ENCODE measurements at places on chromosomes 12 and 14.

DNA sequence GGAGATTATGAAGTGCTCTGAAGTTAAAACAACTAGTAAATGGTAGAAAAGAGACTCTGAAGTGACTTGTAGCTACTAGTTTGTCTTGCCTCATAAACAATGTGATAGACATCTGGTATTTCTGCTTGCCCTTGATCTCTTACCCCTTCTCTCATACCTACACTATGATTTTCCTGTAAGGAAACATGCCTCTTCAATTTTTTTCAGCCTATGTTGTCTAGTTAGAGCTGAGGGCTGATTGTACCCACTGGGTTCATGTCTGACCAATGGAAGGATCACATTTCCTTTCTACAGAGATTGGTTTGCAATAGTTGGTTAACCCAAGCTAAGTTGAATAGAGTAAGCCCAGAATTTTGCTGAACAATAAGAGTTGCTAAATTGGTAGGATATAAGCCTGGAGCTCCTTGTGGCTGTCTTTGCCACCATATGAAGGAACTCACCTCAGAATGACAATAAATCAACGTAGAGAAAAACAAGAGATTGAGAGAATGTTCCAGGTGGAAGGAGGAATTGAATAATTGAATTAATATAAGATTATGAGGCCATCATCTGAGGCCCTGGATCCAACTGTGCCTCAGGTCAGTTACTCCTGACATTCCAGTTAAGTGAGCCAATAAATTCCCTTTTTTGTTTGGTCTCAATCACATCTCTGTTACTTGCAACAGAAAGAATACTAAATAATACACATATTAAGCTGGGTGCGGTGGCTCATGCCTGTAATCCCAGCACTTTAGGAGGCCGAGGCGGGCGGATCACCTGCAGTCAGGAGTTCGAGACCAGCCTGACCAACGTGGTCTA, 346.4 kb downstream of the ZFP36L1 start:
- no peak for DNase-seq

GRCh38 chr14:76274324-76274723, 101.6 kb upstream of the ESRRB start:
- DNase-seq, result no peak

DNA sequence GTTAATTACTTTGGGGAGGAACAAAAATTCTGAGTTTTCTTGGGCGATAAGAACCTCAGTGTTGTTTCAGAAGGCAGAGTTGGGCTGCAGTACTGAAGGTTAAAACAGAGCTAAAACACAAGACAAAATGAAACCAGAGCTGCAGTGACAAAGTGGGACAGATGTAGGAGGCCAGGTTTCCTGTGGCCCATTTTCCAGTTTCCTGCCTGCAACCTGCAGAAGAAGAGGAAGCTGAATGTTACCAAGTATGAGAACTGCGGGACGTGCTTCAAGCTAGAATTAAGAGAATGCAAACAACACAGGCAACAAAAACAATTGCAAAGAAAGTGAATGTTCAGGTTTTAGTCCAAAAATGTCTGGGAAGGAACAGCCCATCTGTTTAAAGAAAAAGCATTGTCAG, 17.8 kb downstream of the ELK3 start:
- DNase-seq, result no peak

GRCh38 chr12:7113389-7113871, 4.4 kb upstream of the C1RL start:
- DNase-seq, result no peak

GRCh38 chr12:54935235-54935951, 49.2 kb downstream of the TESPA1 start:
- peak; percentile 40 for DNase-seq

DNA sequence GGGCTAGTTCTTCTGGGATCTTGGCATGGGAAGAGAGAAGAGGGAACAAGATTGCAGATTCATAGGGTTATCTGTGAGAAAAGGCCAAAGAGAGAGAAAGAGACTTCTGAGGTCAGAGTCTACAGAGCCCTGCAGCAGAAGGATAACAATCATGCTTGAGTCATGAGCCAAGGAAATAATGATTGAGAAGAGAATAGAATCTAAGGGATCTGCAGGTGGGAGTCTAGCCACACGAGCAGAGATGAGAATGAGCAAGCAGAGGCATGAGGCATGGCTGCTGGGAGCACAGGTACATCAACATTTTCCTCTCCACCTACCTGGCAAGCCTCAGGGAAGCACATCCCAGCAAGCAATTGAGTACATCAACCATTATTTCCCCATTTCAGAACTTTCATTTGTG, 303.7 kb downstream of the LRIG3 start:
- DNase-seq, result no peak

GRCh38 chr12:14260011-14260993, 105.2 kb upstream of the ATF7IP start:
- peak; percentile 83 for DNase-seq

GRCh38 chr12:102300824-102301461, 103.3 kb upstream of the PMCH start:
- DNase-seq, result peak; percentile 14

DNA sequence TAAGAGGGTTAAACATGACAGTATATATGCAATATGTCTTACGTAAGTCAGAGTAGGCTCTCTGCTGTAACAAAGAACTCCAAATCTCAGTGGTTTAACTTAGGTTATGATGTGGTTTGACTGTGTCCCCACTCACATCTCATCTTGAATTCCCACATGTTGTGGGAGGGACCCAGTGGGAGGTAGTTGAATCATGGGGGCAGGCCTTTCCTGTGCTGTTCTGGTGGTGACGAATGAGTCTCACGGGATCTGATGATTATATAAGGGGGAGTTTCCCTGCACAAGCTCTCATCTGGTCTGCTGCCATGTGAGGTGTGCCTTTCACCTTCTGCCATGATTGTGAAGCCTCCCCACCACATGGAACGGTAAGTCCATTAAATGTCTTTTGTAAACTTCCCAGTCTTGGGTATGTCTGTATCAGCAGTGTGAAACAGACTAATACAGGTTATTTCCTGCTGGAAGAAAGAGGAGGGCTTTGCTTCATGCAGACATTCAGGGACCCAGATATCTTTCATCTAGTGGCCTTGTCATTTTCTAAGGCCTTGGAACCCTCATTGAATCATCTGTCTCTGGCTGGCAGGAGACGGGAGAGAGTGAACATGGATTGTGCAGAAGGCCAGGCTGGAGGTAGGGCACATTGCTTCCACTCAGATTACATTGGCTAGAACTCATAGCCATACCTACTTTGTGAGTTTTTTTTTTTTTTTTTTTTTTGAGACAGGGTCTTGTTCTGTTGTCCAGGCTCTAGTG, 96.1 kb downstream of the CRADD start:
- no peak for DNase-seq

- no peak for DNase-seq
These were observed 8.9 kb upstream of the ACVR1B start for GRCh38 chr12:51942501-51943000.

DNA sequence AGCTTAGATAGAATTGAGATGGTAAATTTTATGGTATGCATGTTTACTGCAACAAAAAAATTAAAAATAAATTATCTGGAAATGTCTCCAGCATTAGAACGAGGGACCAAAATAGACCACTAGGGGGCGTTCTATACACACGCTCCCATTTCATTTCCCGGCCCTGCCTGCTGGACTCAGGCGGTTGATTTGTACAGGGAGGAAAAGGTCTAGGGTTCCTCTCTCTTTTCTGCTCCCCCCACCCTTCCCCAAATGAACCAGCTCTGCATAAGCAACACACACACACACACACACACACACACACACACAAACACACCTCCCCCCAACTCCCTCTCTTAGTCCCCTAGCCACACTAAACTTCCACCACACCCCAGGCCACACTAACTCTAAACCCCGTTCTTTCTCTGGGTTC, 7.8 kb upstream of the DTX1 start:
- DNase-seq, result peak; percentile 29
